ENCODE measurements at places on chromosomes 12 and 14. TPM values are rescaled to one million over a fixed set of nuclear protein-coding genes. Genes with fewer than 3 reads are reported as not detected.

DNA sequence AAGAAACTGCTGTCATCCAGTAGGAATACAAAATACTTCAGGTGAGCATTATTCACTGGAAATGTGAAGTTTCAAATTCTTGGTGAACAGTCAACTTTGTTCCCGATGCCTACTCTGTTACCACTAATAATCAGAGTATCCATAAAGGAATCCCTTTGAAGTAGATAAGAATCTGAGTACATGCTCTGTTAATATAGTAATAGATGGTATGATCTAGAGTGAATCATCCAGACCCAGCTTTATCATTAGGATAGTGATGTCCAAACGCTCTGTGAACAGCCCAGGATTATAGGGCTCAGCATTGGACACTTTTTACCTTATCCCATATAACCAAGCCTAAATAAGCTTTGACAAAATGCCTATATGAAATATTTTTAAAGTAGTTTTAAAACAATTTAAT, 33.3 kb downstream of the PPP2R3C start:
- DNase-seq, result no peak

DNA sequence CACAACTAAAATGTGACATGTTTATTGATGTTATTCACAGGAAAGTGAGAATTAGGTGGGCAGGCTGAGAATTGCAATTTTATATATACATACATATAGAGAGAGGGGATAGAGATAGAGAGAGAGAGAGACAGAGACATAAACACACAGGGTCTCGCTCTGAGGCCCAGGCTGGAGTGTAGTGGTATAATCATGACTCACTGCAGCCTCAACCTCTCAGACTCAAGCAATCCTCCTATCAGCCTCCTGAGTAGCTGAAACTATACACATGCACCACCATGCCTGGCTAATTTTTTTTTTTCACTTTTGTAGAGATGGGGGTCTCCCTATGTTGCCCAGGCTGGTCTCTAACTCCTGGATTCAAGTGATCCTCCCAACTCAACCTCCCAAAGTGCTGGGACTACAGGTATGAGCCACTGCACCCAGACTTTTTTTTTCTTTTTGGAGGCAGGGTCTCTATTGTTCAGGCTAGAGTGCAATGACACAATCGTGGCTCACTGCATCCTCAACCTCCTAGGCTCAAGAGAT, 49.1 kb downstream of the R3HDM2 start:
- no peak for DNase-seq

- no peak for DNase-seq
These were observed 26.8 kb downstream of the EMP1 start for GRCh38 chr12:13223179-13223804.

DNA sequence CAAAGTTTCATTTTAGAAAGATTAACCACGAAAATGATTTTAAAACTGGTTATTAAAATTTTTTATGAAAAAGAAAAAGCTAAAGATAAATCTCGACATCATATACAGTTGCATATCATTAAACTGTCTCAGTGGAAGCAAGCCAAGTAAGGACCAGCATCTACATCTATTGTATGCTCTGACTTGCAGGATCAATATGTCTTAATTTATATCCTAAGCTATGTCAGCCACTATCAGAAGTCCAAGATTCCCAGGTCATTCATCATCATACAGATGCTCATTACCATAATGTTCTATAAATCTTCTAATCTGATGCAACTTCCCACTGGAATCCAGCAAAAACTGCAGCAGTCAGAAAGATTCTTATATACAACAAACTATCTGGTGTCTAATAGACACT, 43.5 kb downstream of the CMAS start:
- no peak for DNase-seq

DNA sequence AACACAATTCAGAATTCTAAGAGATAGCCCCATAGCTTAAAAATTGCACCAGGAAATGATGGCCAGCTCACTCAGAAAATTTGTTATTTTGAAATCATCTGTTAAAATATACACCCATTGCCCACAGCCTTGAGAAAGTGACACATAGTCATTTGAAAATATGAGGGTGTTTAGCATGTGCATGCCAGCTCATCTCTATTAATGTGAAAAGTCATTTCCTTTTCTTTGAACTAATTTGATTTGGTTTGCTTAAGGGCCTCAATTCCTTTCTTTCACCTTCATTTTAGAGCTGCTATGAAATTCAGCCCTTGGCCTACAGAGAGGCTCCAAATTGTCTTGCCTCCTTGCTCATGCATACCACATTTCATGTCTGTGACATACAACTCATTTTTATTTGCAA, 241.4 kb downstream of the PHLDA1 start:
- DNase-seq, result no peak

- DNase-seq, result no peak
These were observed 143.2 kb upstream of the SEL1L start for GRCh38 chr14:81676879-81677278.

- no peak for DNase-seq
These were observed 40.9 kb downstream of the PELI2 start for GRCh38 chr14:56159066-56159465.

GRCh38 chr12:32569259-32569658, 109.8 kb upstream of the DNM1L start:
- DNase-seq, result no peak

GRCh38 chr12:77079631-77080030, 14.3 kb upstream of the E2F7 start:
- DNase-seq, result no peak

GRCh38 chr12:29073631-29074239, 75.3 kb upstream of the FAR2 start:
- no peak for DNase-seq

DNA sequence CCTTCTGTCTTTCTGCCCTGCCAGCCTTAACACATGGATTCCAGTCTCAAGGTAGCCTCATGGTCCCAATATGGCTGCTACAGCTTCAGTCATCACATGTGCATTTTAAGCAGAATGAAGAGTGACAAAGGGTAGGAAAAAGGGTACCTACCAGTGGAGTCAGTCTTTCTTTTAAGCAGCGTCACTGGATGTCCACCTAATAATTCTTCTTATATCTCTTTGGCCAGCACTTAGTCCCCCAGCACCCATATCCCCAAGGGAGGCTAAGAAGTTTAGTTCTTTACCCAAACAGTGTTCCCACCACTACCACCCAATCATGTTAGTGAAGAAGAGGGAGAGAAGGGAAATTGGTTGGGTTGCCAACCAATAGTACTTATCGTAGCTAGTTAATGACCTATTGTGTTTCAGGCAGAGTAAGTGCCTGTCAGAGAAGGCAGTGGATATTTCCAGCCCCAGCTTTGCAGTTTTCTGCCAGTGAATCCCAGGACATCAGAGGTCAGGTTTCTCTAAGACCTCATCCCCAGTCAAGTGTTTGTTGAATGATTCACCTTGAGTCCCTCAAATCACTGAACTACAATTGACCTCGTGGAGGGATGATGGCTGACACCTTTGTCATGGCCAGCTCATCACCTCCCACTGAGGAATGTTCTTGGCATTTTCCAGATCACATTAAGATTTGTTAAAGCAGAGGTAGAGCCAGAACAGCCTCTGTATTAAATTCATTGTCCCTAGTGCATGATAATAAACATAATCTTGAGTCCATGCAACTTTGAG, 250.9 kb upstream of the CRY1 start:
- no peak for DNase-seq

Gene MRPL51
- total RNA-seq, result 311 TPM

Gene SDR9C7
- total RNA-seq, result not detected

Gene ADCY4
- total RNA-seq, result 0.70 TPM

Gene GLS2
- total RNA-seq, result 5.4 TPM

Measured in activated naive CD8-positive, alpha-beta T cell treated with anti-CD3 and anti-CD28 coated beads for 36 hours (primary cell).